ENCODE measurements at places on chromosomes 1 and 21. TPM values are rescaled to one million over a fixed set of nuclear protein-coding genes. Genes with fewer than 3 reads are reported as not detected.

- H3K27ac ChIP-seq: no peak overlapping the region
- H3K36me3 ChIP-seq: no peaks in the 10 kb centered on the region
- H3K4me1 ChIP-seq: no peaks in the 10 kb centered on the region
- H3K4me3 ChIP-seq: no peak overlapping the region
- H3K27me3 ChIP-seq: no peaks in the 10 kb centered on the region
- DNase-seq: no peak
Measured at GRCh38 chr1:241714321-241715218, 62.5 kb downstream of the WDR64 start.

DNA sequence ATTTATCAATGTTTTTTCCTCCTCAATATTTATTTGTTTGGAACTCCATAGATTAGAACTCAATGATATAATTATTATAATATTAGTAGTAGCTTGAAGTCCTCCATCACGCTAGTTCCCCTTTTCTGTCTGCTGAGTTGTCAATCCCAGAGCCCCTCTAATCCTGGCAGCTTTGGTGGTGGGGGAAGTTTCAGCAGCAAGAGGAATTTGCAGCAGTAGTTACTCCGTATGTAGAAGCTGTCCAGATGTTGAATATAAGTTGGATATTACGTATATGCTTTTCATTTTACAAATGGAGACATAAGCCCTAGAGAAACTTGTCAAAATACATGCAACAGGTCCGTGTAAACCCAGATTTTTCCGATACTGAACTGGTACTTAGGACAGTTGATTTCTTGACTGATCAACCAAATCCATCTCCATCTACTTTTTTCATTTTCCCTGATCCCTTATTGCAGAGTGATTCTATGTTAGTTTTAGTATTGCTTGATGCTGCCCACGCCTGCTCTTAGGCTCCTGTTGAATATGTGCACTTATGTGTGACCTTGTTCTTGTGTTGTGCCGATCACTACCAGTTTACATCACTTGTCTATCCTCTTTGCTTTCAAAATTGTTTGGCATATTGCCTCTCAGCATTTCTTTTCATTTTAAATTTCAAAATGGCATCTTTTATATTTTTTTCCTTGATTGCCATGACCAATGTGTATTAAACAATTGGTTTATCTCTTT is 28.1 kb downstream of the SMAP2 start:
- no peaks in the 10 kb centered on the region for H3K36me3 ChIP-seq
- no peak for DNase-seq
- H3K27me3 ChIP-seq: no peaks in the 10 kb centered on the region
- peaks cover 17% of the 10 kb centered on the region for H3K4me1 ChIP-seq

- no peaks in the 10 kb centered on the region for H3K36me3 ChIP-seq
- H3K4me1 ChIP-seq: no peaks in the 10 kb centered on the region
- no peak overlapping the region for H3K27ac ChIP-seq
Measured at GRCh38 chr1:203215573-203215972, 13.9 kb downstream of the CHIT1 start.

DNA sequence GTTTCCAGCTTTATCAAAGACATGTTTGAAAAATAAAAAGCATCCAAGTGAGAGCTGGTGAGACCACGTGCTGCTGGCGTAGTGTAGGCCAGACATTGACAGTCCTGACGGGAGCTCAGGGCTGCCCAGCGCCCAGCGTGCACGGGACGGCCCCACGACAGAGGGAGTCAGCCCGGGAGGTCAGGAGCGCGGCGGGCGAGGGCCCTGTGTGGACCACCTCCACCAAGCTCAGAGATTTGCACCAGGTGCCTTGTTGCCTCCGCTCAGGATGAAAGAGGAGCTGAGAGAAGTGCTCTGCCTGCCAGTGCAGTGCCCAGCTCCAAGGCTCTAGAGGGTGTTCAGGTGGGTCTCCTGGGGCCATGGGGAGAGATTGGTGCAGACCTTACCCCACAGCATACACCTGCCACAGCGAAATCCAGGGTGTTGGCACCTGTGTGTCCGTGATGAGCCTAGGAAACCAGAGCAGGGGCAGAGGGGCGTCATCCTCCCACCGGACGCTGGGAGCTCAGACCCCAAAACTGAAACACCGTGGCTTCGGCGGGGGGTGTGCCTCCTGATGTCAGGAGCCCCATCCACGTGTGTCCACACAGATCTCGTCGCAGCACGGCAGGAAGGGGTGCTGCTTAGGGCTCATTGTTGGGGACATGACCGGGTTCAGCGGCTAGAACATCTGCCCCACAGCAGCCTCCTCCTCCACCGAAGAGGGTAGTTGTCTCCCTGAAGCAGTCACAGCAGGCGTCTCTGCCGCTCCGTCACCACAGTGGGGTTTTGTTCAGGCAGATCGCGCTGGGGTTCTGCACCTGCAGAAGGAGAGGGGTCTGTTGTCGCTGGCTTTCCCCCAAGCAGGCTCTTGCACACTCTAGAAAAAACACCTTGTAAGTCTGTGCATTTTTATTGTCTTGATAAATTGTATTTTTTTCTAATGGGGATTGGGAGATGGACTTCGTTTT is 64.2 kb downstream of the POFUT2 start:
- H3K4me3 ChIP-seq: no peak overlapping the region
- no peaks in the 10 kb centered on the region for H3K27me3 ChIP-seq
- no peak for DNase-seq
- peaks cover 4% of the 10 kb centered on the region for H3K4me1 ChIP-seq
- H3K27ac ChIP-seq: no peak overlapping the region

DNA sequence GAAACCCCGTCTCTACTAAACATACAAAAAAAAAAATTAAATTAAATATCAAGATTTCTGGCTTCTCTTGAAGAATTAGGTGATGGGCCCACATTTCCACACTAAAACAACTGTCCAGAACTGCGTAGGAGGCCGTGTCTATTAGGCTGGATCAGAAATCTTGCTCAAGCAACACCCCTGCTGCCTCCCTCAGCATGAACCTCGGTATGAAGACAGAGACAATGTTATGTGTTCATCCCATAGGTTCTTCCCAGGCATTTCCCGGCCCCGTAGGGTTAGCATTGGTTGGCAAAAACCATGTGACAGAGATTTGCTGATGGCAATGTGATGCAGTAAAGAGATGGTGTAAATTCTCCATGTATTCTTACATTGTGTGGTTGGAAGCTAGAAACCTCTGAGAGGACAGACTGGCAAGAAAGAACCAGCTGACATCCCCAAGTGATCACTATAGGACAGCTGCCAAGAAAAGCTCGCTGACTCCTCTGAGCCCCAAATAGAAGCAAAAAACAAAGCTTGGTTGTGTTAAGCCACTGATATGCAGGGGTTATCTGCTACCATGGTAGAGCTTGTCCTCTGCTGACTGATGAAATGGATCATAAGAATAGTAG is 34.5 kb downstream of the EBNA1BP2 start:
- H3K27me3 ChIP-seq: no peaks in the 10 kb centered on the region
- no peaks in the 10 kb centered on the region for H3K36me3 ChIP-seq
- peaks cover 24% of the 10 kb centered on the region for H3K4me1 ChIP-seq

DNA sequence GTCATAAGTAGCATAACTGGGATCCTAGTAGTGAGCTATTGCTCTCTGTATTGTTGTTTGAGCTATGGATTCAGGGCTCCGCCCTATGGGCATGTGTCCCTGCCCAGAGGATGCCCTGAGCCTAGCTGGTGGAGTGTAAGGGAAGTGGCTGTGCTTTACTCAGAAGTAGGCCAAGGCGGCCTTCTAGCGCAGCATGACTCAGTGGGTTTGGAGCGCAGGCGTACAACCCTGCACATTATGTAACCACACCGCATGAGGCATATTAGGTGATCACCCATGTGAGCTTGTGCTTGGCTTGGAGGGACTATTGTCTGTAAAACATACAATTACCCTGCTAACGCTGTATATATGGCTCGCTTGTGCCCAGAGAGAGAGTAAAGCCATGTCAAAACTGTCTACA is 11.1 kb upstream of the UBE2U start:
- no peaks in the 10 kb centered on the region for H3K27me3 ChIP-seq
- no peaks in the 10 kb centered on the region for H3K36me3 ChIP-seq
- no peak overlapping the region for H3K4me3 ChIP-seq
- H3K4me1 ChIP-seq: no peaks in the 10 kb centered on the region
- DNase-seq: no peak

GRCh38 chr21:33897098-33897497 is 18.5 kb downstream of the ATP5PO start:
- peaks cover 2% of the 10 kb centered on the region for H3K36me3 ChIP-seq
- H3K27me3 ChIP-seq: no peaks in the 10 kb centered on the region
- H3K4me3 ChIP-seq: no peak overlapping the region
- H3K4me1 ChIP-seq: peaks cover 13% of the 10 kb centered on the region

DNA sequence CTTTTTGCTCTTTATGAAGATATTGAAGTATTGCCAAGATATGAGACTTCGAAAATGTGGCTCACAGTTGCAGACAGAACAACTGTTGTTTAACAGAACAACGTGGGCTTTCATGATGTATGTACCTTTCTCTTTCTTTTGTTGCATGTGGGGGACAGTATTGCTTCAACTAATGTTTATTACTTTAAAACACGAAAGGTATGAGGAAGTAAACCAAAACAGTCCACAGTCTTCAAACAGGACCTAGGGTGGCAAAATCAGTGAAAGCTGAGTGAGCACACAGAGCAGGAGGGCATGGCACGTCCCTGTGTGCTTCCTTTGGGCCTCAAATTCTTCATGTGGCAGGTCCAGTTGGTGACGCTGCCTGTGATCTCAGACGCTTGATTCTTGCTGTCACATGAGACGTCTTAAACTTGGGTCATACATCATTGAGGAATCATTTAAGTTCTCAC is 7.8 kb upstream of the CHAF1B start:
- H3K36me3 ChIP-seq: peaks cover 47% of the 10 kb centered on the region
- peaks cover 8% of the 10 kb centered on the region for H3K4me1 ChIP-seq
- no peak overlapping the region for H3K27ac ChIP-seq

GRCh38 chr1:107950464-107950863 is 14.5 kb downstream of the VAV3 start:
- no peaks in the 10 kb centered on the region for H3K36me3 ChIP-seq
- DNase-seq: no peak
- H3K27ac ChIP-seq: no peak overlapping the region
- peaks cover 7% of the 10 kb centered on the region for H3K4me1 ChIP-seq

DNA sequence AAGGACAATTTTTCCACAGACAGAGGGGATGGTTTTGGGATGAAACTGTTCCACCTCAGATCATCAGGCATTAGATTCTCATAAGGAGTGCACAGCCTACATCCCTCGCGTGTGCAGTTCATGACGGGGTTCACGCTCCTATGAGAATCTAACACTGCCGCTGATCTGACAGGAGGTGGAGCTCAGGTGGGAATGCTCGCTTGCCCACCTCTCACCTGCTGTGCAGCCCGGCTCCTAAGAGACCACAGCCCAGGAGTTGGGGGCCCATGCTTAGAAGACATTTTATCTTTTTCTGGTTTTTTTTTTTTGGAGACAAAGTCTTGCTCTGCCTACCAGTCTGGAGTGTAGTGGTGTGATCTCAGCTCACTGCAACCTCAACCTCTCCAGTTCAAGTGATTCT is 16.0 kb downstream of the GNB1 start:
- no peak for DNase-seq
- H3K27ac ChIP-seq: no peak overlapping the region
- H3K27me3 ChIP-seq: no peaks in the 10 kb centered on the region
- H3K36me3 ChIP-seq: peaks cover 7% of the 10 kb centered on the region

- peak overlapping the region; percentile 99 for H3K27ac ChIP-seq
- H3K4me1 ChIP-seq: peaks cover 25% of the 10 kb centered on the region
- H3K27me3 ChIP-seq: no peaks in the 10 kb centered on the region
- peak overlapping the region; percentile 60 for H3K4me3 ChIP-seq
- no peaks in the 10 kb centered on the region for H3K36me3 ChIP-seq
- no peak for DNase-seq
Measured at GRCh38 chr1:119139403-119139802, 1.1 kb downstream of the WARS2 start.

DNA sequence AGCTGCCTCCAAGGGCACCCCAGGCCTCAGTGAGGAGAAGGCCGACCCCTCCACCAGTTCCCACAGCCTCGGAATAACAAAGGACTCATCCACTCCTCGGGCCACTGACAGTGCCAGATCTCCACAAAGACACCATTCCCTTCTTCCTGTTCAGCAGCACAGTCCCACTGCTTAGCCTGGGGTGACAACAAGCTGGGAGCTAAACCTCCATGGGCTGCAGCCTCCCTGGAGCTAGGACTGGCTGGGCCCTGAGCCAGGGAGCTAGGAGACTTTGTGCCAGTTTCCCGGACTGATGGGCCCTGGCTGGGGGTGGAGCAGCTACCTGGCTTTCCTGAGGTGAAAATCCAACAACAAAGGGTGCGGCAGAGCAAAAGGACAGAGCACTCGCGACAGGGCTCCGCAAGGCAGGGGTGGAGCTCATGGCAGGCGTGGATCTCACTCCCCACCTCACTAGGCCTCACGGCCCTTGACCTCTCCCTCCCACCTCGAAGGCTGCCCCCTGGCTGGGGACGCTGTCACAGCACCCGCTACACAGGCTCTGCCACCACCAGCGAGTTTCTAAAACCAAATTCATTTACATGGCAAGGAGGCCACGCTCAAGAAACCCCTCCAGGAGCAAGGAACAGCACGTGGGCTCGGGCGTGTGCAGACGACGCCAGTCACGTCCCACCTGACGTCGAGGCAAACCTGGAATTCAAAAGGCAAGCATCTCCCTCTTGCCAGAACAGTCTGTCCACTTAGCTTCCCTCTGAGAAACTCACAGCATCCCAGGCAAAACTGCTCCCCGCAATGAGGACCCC is 13.8 kb downstream of the SLC35E2B start:
- peak overlapping the region; percentile 55 for H3K27ac ChIP-seq
- no peak for DNase-seq
- H3K36me3 ChIP-seq: peaks cover 10% of the 10 kb centered on the region
- H3K4me1 ChIP-seq: peaks cover 23% of the 10 kb centered on the region
- no peak overlapping the region for H3K4me3 ChIP-seq
- H3K27me3 ChIP-seq: no peaks in the 10 kb centered on the region

DNA sequence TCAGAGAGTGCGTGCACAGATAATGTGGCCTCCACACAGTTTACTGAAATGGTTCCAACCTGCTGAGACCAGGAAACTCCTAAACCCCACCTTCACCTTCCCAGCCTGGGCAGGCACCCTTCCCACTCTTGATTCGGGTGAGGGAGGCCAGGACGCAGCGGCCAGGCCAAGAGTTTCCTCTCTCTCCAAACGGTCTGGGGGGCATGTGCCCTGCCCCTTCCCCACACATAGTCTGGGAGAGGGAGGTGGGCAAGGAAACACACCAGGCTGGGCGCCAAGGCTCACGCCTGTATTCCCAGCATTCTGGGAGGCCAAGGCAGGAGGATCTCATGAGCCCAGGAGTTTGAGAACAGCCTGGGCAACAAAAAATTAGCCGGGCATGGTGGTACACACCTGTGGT is 9.6 kb downstream of the TNFRSF8 start:
- no peak for DNase-seq
- no peak overlapping the region for H3K27ac ChIP-seq
- H3K27me3 ChIP-seq: peaks cover 41% of the 10 kb centered on the region
- H3K36me3 ChIP-seq: no peaks in the 10 kb centered on the region
- H3K4me1 ChIP-seq: peaks cover 6% of the 10 kb centered on the region

The LY9 gene
- total RNA-seq: 1.2 TPM

The PLA2G2F gene
- 14.7 TPM for total RNA-seq

The PEF1 gene
- 97.9 TPM for total RNA-seq

The RGS7 gene
- total RNA-seq: not detected

The NCAM2 gene
- total RNA-seq: 0.25 TPM

The OR2L2 gene
- total RNA-seq: not detected

The SIKE1 gene
- 57.8 TPM for total RNA-seq
